ENCODE measurements at places on chromosomes 11 and 22. TPM values are rescaled to one million over a fixed set of nuclear protein-coding genes. Genes with fewer than 3 reads are reported as not detected.

OR52A1 gene
- not detected for total RNA-seq

SMTN gene
- total RNA-seq: 124 TPM

GANAB gene
- 136 TPM for total RNA-seq

POU2AF2 gene
- total RNA-seq: 4.4 TPM

C2CD3 gene
- total RNA-seq: 26.3 TPM

SLC17A6 gene
- total RNA-seq: not detected

C22orf31 gene
- not detected for total RNA-seq

CADM1 gene
- 0.88 TPM for total RNA-seq

TRIM49 gene
- not detected for total RNA-seq

KDM4D gene
- not detected for total RNA-seq

DMC1 gene
- total RNA-seq: not detected

PIH1D2 gene
- not detected for total RNA-seq

DNA sequence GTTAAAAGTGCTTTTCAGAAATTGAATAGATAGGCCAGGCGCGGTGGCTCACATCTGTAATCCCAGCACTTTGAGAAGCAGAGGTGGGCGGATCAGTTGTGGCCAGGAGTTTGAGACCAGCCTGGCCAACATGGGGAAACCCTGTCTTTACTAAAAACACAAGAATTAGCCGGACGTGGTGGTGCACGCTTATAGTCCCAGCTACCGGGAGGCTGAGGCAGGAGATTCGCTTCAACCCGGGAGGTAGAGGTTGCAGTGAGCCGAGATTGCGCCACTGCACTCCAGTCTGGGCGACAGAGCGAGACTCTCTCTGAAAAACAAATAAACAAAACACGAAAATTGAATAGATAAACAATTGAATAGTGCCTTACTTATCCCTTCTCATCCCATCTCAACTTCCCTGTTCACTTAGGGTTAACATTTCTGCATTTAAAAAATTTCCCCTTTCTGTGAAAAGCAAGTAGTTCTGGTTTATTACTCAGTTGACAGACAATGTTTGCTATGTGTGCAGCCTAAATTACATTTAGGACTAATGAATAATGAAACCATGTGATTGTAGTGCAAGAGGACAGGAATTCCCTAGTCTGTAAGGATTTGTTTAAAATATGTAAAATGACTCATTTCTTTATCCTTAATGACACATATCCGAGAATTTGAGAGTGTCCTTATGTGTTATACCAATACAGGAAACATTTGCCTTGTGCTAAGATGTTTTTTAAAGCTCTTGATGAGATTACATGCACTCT lies 6.0 kb downstream of the RNF169 start:
- no peak for DNase-seq

- no peak for DNase-seq
These were observed 1.8 kb upstream of the VSTM5 start for GRCh38 chr11:93852242-93852641.

GRCh38 chr11:20353829-20354434 lies 9.6 kb upstream of the HTATIP2 start:
- no peak for DNase-seq

GRCh38 chr22:43142880-43143562 lies at the start of gene MCAT:
Gene MCAT, minus strand, starts transcription at chr22:43143398. Its CDS starts 50 bp downstream, at chr22:43143348.
- peak; percentile 91 for DNase-seq

- no peak for DNase-seq
These were observed 118.9 kb downstream of the MSANTD4 start for GRCh38 chr11:105903113-105903512.

DNA sequence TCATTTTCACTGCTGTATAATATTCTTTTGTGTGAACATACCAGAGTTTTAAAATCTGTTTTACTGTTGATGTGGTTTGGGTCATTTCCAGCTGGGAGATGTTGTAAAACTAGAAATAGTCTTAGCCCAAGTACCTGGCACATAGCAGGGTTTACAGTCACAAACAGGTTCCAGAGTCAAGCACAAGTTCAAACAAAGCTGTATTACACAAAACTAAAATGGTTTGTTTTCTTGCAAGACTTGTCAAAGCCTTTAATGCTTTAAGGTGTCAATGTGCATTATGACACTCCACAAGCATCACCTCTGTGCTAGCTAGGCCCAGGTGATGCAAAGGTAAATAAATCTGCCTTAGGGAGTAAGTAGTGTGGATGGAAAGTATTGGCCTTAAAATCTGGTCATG lies 379.1 kb downstream of the MN1 start:
- DNase-seq: no peak

DNA sequence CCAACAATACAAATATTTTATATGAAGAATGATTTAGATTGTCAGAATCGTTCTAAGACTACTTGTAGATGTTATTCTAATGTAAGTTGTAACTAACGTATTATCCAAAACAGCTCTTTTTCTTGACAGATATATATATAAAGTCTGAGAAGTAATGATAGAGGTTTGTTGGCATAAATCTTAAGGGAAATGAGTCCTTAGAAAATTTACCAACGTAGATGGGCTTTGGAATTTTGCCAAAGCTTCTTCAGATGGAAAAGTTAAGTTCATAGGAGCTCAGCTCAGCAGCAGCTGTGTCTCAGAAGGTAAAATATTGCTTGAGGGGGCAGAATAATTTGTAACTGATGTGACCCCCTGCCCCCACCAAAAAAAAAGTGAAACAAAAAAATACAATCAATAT lies 66.7 kb downstream of the BID start:
- no peak for DNase-seq

- DNase-seq: no peak
These were observed 27.5 kb downstream of the DHCR7 start for GRCh38 chr11:71420455-71421241.

- DNase-seq: no peak
These were observed 200.5 kb downstream of the KCNA4 start for GRCh38 chr11:29816359-29816758.

DNA sequence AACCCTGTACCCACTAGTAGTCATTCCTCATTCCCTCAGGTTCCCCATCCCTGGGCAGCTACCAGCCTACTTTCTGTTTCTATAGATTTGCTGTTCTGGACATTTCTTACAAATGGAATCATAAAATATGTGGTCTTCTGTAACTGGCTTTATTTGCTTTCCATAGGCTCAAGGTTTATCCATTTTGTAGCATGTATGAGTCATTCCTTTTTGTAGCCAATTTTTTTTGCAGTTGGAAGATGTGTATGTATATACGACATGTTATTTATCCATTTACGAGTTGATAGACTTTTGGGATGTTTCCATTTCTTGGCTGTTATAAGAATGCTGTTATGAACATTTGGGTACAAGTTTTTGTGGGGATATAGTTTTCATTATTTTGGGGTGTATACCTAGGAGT lies 130.6 kb downstream of the WNT11 start:
- no peak for DNase-seq

- no peak for DNase-seq
These were observed 196.9 kb downstream of the CSNK2A3 start for GRCh38 chr11:11155962-11156815.

- DNase-seq: no peak
These were observed 83.0 kb downstream of the TMPRSS5 start for GRCh38 chr11:113623114-113623513.

DNA sequence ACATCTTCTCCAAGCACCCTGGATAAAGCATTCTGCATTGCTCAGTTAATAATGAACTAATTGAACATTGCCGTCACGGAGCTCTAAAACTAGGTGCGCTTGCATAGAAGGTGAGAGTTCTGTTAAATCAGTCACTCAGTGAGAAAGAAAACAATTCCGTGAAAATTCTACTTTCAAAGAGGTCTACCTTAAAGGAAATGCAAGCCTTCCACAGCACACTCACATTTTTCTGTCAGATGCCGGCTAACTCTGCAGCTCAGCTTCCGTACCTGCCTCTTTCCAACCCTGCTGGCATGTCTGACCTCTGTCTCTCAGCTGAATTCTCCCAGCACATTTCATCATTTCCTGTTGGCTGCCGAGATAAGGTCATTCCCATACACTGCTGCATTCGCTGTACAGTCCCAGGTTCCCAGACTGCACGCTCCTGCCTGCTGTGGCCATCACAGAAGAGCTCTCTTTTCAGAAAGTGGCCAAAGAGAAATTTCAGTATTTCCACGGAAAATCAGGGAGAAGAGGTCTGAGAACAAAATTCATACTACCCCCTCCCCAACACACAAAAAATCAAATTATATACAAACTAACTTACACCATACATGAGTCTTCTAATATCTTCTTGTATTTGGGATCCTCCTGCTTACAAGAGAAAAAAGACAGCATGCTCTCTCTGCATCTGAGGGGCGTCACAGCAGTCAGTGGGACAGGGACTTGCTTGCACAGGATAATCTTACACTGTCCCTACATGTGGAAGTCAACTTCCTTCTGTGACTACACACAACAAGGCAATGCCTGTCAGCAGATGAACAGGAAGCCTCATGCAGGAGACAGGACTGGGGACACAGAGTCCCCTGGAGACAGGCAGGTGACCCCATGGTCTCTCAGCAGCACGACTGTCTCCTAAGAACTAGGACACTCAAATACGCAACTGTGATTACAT lies 55.1 kb downstream of the PACSIN2 start:
- DNase-seq: peak; percentile 77

DNA sequence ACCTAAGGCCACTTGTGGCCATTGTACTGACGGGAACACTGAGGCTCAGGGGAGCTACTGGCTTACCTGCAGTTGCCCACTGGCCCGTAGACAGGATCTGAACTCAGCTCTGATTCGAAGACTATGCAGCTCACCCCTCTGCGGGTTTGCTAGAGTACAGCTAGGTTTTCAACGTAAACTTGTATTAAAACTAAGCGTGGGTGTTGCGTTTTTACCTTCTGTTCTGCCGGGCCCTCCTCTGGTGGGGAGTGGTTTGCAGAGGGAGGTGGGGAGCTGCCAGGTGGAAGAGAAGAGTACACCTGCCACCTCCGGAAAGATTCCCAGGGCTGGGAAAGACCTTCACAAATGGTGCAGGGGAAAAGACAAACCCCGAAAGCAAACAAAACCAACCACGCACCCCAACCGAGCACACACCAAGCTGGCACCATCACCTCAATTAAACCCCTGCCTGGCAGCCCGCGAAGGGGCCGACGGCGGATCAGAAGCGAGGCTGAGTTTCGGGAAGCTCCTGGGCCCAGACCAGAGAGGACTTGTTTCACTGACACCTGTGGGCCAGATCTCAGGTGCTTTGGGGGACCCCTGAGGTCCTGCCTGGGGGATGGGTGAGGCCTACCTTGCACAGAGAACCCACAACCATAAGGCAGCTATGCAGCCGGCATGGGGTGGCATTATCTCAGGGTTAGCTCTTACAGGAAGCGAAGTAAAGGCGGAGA lies 37.7 kb downstream of the SHISAL1 start:
- DNase-seq: no peak

GRCh38 chr22:46233231-46233630 lies 16.9 kb downstream of the CDPF1 start:
- no peak for DNase-seq

- no peak for DNase-seq
These were observed 34.9 kb downstream of the CD44 start for GRCh38 chr11:35173616-35174566.

GRCh38 chr11:107092667-107093066 lies 74.4 kb upstream of the GUCY1A2 start:
- no peak for DNase-seq

- no peak for DNase-seq
These were observed 12.0 kb upstream of the PAX6 start for GRCh38 chr11:31822927-31823643.

DNA sequence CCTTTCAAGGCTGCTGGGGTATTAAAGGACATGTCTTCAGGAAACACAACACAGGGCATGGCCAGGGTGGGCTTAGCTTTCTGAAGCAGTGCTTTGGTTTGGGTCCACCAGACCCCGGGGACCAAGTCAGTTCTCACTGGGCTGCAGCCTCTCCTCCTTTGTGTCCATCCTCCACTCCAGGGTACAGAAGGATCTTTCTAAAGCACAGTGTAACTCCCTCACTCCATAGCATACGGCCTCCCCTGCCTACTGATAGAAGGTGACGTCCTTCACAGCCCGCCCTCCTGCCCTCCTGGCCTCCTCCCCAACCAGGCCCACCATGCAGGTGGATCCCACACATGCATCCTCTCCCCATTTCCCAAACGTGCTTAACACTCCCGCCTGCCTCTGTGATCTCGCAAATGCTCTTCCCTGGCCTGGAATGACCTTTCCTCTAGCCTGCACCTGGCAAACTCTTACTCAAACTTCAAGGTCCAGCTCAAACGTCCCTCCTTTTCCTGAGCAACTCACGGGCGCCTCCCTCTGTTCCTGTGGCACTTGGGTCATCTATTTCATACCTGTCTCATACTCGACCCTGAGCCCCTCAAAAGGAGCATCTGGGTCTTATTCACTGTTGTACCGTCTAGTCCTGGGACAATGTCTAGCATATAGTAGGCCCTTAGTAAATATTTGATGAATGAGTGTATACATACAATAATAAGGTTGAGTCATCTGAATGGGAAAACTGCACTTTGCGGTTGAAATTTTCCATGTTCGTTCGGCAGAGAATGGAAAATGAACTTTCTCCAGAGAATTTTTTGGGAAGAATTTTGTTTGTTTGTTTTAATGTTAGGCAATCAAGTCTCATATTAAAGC lies 187.7 kb downstream of the EFCAB6 start:
- no peak for DNase-seq

DNA sequence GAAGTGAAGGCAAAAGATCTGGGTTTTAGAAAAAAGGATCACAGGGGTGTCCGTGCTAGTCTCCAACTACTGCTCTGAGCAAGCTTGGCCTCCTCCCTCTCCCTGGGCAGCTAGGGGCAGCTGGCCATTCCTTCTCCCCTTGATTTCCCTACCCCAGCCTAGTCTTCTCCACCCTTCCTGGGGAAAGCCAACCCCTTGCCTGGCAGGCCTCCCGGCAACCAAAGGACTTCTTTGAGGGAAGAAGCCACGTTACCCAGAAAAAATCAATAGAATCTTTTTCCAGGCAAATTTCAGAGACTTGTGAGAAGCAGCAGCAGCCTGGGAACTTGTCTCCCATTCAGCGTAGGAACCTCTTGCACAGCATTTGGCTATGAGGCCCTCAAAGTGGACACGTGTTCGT lies 91.5 kb downstream of the MIAT start:
- no peak for DNase-seq

GRCh38 chr11:665704-666281 lies 28.7 kb downstream of the DRD4 start:
- DNase-seq: no peak

GRCh38 chr11:116276051-116277044 lies 496.4 kb downstream of the BUD13 start:
- DNase-seq: peak; percentile 78

GRCh38 chr11:116986521-116987105 lies 111.6 kb downstream of the SIK3 start:
- DNase-seq: no peak

DNA sequence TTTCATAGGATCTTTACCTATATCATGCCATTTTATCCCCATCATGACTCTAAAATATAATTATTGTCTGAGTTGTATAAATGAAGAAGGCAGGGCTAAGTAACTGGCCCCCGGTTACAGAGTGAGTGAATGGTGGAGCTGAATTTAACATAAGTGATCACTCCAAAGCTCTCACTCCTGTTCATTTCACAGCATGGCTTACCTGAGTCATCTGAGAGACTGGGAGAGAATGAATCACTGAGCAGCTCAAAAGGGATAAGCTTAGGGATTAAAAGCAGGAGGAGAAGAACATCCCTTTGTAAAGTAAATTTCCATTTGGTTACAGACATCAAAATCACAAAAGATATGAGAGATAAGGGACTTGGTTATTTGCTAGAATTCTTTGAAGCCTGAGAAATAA lies 294.0 kb upstream of the CTSC start:
- DNase-seq: no peak

- no peak for DNase-seq
These were observed 4.6 kb downstream of the ATF4 start for GRCh38 chr22:39524753-39525657.

Data from Peyer's patch (tissue), 4 donors.